ENCODE measurements at places on chromosomes 5 and 9.

DNA sequence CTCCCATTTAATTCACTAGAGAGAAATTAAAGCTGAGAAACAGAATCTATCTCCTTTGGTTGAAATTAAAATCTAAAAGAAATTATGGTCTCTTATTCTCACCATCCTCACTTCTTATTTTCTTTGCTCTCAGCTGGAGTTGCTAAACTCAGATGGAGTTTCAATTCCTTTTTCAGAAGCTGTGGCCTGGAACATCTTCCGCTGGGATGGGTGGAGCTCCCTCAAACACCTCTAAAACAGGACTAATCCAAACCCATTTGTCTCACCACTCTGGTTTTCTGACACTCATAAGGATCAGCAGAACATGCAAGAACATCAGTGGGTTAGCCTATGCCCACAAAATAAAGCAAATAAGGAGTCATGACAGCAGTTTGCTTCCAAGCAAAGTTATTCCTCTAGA, 39.6 kb upstream of the CEP78 start:
- DNase-seq = no peak

DNA sequence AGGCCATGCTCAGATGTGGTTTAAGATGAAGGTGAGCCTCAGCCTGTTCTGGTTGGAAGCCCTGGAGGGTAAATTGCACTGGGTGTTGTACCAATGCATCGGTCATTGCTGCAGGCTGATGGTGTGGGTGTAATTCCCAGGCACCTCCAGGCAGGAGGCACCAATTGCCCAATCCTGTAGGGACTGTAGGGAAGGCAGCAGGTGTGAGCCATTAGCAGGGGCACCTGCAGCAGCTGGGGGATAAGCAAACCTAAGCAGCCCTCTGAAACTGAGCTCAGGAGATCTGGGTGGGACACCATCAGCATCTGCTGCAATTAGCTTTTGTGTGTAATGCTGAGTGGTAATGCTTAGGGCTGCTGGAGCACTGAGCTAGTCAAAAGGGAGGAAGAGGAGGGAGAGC, 190.1 kb upstream of the TBC1D2 start:
- DNase-seq = no peak

- no peak for DNase-seq
These were observed 382.4 kb downstream of the TMEM167A start for GRCh38 chr5:82694711-82695285.

GRCh38 chr5:117077142-117077541, 502.5 kb upstream of the SEMA6A start:
- peak; percentile 1 for DNase-seq

GRCh38 chr5:124871303-124871702, 124.9 kb upstream of the ZNF608 start:
- no peak for DNase-seq

DNA sequence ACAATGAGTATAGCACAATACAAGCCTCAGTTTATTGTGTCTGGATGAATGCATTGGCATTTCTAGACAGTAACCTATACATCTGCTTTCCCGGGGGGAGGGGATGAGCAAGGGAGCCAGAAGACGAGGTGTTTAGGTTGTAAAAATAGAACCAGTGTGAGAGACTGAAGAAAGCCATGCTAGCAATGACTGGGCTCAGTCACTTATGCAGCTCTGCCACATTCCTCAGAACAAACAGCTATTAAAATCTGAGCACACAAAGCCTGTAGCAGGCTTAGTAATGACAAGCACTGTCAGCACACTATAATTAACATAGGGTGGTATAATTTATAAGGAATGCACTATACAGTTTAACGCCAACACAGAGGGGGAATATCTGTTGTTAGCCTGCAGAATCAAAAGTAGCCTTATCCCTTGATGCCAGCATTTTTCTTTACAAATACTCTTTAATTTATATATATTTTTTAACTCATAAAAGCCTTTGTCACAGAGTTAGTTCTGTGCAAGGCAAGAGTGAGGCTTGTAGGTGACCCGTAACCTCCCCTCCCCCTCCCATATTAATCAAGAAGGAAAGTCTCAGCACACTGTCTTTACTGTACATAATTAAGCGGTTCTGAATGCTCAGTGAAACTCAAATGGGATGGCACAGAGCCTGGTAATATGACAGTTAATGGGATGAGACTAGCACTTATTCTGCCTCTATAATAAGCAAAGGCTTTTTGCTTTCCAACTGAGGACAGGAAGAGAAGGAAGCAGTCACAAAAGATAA, 295.4 kb downstream of the CSNK1G3 start:
- no peak for DNase-seq

DNA sequence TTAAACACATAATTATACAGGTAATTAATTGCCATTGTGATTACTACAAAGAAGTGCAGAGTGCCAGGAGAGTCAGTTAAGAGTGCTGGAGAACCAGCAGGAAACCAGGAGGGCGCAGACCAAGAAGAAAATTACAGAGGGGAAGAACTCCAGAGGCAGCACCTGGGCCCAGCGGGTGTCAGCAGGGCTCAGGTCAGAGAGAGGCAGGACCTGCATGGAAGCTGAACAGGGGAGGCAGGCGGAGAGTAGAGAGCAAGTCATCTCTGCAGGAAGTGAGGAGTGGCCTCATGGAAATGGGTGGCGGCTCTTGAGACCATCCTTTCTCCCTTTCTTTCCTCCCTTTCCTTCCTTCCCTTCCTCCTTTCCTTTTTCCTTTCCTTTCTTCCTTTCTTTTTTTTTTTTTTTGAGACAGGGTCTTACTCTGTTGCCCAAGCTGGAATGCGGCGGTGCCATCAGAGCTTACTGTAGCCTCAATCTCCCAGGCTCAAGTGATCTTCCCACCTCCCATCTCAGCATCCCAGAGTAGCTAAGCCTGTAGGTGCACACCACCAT, 4.0 kb upstream of the ZBTB34 start:
- DNase-seq = no peak

GRCh38 chr9:100581661-100582060, 3.8 kb downstream of the CAVIN4 start:
- no peak for DNase-seq

DNA sequence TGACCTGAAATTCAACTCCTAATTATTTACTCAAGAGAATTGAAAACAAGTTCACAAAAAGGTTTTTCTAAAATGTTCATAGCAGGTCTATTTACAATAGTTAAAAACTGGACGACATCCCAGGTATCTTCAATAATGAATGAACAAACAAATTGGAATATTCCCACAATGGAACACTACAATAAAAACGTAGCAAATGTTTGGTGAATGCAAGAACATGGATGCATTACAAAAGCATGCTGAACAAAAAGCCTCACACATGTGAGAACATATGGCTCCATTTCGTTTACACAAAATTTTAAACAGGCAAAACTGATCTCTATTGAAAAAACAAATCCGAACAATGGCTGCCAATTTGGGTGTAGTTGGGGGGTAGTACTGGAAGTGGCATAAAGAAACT, 669.9 kb downstream of the MTRR start:
- DNase-seq = no peak

GRCh38 chr5:123371575-123372179, 51.5 kb downstream of the CEP120 start:
- peak; percentile 31 for DNase-seq

DNA sequence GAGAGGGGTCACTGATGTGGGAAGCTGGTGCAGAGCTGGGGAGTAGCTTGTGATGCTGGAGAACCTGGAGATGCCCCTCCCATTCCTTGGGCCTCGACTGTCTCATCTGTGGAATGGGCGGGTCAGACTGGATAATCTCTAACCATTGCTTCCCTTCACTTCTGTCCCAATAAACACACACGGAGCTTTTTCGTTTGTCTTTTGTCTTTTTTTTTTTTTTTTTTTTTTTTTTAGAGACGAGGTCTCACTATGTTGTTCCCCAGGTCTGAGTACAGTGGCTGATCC, 36.5 kb downstream of the ALG2 start:
- DNase-seq = no peak

GRCh38 chr9:75001719-75002421, 26.2 kb downstream of the CARNMT1 start:
- peak; percentile 84 for DNase-seq

DNA sequence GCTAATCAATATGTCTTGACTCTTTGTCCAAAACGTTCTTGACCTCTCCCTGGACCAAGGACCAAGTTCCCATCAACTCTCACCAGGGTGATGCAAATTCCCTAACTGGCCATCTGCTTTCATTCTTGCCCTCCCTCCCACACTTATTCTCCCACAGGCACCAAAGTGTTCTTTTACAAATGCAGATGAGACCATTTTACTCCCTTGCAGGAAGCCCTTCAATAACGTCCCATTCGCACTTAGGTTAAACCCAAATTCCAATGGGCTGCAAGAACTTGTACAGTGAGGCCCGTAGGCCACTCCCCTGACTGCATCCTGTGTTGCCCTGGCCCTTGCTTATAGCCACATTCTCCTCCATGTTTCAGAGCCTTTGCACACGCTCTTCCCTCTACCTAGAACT, 7.3 kb downstream of the ARAP3 start:
- no peak for DNase-seq

DNA sequence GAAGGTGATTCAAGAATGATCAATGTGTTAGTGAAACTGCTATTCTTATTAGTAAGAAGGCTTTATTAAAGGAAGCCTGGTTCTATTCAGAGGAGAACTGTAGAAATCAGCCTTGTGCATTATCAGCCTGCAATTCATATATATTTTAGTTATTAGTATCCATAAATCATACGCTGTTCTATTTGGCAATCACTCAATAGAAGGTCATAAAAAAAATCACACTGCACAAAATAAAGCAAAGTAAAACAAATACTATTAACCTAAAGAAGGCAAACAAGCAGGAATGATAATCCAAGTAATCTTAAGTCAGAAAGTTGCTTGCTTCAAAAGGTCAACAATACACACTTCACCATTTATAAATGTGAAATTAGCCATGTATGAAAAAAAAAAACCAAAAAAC, 138.1 kb downstream of the PDE4D start:
- no peak for DNase-seq

GRCh38 chr5:138661291-138661960, 86.2 kb upstream of the HSPA9 start:
- peak; percentile 73 for DNase-seq

DNA sequence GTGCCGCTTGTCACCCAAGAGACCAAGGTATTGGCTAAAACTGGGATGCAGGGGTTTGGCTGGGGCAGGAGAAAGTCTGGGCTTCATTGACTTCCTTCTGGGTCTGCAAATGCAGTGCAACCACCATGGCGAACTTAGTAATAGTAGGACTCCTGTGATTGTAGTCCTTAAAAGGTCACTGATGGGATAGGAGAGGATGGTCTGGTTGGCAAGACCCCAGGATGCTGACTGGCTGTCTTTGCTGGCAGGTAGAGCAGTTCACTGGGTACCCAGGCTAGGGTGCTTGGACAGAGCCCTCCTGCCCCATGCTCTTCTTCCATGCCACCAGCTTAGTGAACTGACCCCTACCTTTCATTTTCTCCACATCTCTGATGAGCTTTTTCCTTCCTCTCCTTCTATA, 37.2 kb downstream of the ANGPTL2 start:
- DNase-seq = no peak

DNA sequence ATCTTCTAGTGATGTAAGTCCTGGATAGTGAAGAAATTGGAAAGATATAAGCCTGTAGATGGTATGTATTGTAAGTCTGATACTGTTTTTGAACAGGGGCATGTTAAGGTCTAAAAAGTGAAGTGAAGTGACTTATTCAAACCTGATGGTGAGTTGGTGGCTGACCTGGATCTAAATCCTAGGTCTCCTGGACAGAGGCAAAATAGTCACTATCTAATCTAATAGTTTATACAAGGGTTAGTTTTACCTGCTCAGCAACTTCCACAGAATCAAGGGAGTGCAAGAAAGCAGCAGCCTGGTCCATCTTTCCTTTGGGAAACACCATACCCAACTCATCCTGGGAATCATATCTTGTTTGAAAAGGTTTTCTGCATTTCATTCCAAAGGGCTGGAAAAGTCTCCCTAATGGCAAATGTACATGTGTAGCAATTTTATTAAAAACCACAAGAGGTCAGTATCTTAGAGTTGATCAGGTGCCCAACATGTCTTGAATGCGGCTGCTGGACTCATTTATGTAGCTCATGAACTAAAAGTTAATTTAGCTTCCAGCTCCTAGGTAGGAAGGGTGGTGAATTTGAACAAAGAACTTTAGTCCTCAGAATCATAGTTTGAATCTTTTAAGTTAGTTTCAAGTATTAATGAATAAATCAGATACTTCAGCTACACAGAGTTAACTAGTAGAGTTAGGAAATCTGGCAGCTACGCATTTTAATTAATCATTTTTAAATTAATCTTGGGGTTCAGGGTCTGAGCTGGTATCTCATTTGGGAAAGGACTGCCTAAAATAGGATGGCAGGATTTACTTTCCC, 26.0 kb downstream of the SKP2 start:
- DNase-seq = peak; percentile 16

- DNase-seq = no peak
These were observed 73.2 kb upstream of the RAPGEF1 start for GRCh38 chr9:131813116-131813515.

DNA sequence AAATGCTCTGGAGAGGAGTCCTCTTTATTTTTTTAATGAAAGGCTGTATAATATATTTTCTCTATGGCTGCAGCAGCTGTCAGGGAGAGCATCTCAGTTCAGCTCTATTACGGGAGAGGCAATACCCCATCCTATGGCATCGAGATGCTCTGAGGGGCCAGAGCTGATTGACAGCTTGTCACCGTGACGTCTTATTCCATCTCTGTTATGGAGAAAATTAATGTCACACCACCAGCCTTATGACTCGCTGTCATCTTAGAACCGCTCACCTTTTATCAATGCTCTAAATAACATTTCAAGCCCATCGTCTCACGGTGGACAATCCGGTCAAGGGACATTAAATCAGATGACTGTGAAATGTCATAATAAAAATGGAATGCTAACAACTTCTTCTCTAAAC, 273.5 kb downstream of the SLF1 start:
- DNase-seq = no peak

GRCh38 chr9:76571288-76571687, 112.3 kb downstream of the GCNT1 start:
- DNase-seq = no peak

GRCh38 chr9:131227959-131228460, 48.3 kb downstream of the FAM78A start:
- peak; percentile 14 for DNase-seq

DNA sequence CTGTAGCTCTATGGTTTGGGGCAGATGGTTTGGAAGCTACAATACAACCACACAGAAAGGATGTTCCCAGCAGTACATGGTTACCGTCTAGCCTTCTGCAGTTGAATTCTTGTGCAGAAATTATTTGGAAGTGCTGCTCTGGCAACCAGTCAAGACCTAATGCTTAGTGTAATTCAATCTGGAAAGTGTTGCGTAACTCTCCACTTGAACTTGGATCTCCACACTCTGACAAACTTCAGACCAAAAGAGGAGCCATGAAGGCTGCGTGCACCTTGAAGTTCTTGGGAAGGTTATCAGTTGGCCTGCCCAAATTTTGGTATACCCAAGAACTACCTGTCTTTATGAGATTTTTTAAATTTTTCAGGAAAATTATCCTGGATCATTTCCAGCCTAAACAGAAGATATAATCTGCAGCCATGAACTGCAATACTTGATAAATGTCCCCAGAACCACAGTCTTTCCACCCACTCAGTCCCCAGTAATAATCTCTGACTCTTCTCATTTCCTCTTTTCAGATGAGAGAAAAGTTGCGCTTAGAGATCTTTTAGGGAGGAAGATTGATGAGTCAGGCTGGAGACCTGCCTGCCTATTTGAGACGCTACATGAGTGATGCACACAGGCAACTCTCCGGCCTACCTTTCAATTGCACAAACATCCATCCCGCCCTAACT, 159.9 kb downstream of the FANCC start:
- DNase-seq = peak; percentile 56

- DNase-seq = no peak
These were observed 1995.6 kb upstream of the CDH6 start for GRCh38 chr5:29197631-29198454.
